ENCODE measurements at places on chromosomes 16 and 17.

DNA sequence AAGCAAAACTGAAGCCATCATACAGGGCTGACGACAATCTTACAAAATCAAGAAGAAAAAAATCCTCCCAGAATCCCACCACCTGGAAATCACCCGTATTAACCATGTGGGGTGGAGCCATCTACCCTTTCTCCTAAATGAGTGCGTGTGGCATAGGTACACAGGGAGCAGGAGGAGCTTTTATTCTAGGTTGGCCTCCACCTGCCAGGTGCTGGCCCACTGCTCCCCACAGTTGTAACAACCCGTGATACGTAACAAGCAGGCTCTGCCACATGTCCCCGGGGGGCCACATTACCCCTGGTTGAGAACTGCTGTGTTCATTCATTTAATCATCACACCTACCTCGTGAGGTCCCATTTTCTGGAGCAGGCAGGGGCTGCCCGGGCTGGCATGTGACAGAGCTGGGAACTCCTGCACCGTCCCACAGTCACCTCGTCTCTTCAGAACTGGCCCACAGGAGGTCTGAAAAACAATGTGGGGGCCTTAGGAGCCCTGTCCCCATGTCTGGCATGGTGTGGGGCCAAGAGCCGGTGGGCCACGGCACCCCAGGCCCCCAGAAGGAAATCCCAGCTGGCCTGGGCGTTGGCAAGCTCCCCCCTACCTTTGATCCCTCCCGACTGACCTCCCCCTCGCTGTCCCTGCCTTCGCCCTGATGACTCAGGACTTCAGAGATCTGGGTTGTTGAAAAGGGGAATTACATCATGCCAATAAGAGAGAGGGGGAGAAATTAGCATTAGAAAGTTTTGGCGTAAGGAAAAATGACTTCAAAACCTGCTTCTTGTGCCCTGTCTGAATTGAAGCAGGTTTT lies 12.9 kb downstream of the CMIP start:
- DNase-seq = peak; percentile 35

GRCh38 chr16:5738586-5738985 lies 641.0 kb upstream of the EEF2KMT start:
- DNase-seq = no peak

GRCh38 chr17:54861471-54861983 lies 39.1 kb upstream of the TOM1L1 start:
- no peak for DNase-seq

DNA sequence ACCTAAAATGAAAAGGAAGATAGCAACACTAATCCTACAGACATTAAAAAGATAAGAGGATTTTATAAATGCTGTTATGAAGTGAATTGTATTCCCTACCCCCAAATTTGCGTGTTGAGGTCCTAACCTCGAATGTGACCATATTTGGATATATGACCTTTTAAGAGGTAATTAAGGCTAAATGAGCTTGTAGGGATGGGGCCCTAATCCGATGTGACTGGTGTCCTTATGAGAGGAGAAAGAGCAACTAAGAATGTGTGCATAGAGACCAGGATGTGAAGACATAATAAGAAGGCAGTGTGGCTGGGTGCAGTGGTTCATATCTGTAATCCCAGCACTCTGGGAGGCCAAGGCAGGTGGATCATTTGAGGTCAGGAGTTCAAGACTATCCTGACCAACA lies 48.2 kb upstream of the FAM20A start:
- no peak for DNase-seq

DNA sequence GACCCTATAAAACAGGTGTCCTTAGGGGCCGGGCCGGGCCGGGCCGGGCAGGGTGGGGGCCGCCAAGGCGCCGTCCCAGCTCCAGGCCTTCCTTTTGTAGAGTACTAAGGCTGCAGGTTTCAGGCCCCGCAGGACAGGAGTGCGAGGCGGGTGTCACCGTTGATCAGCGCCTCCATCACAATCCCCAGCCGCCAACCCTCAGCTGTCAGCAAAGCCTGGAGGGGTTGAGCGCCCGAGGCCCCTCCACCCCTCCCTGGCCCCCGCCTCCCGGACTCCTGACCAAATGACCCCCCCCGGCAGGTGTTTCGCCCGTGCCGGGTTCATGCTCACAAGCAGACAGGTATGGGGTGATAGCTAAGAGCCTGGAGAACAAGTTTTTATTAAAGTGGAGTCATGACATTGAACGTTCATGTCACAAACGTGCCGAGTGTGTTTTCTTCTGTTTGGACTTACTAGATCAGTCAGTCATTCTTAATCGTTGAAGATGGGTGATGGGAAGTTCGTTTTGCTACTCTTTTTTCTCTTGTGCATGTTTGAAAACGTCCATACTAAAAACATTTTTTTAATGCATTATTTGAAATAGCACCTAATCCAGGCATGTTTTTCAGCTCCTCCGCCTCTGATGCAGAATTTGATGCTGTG lies 534 bp downstream of the ARL2BP start:
- DNase-seq = no peak

DNA sequence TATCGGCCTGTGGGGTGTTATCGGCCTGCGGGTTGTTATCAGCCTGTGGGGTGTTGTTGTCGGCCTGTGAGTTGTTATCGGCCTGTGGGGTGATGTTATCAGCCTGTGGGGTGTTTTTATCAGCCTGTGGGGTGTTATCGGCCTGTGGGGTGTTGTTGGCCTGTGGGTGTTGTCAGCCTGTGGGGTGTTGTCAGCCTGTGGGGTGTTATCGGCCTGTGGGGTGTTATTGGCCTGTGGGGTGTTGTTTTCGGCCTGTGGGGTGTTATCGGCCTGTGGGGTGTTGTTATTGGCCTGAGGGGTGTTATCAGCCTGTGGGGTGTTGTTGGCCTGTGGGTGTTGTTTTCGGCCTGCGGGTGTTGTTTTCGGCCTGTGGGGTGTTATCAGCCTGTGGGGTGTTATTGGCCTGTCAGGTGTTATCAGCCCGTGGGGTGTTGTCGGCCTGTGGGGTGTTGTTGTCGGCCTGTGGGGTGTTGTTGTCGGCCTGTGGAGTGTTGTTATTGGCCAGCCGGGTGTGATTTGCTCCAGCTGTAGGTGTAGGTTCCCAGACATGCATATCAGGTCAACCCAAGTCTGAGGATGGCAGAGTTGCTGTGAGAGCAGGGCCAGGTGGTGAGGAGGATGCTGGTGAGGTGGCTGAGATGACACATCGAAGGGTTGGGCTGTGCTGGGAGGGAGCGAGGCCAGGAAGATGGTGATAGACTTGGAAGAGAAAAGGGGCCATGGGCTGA lies 7.1 kb downstream of the TRARG1 start:
- no peak for DNase-seq

DNA sequence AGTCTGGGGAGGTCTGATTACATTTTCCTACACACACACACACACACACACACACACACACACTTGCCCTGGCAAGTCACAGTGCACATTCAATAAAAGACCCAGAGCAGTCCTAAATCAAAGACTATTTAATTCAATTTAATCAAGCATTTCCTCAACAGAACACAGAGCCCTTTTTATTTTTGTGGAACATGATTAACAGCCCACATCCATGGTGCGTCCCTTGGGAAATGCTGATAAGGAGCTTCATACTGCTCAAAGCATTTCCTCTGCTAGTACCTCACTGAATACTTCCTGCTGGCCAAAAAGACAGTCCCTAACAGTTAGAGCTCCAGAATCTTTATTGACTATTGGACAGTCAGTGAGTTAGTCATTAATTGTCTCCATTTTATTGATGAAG lies 43.1 kb upstream of the MYH10 start:
- no peak for DNase-seq

DNA sequence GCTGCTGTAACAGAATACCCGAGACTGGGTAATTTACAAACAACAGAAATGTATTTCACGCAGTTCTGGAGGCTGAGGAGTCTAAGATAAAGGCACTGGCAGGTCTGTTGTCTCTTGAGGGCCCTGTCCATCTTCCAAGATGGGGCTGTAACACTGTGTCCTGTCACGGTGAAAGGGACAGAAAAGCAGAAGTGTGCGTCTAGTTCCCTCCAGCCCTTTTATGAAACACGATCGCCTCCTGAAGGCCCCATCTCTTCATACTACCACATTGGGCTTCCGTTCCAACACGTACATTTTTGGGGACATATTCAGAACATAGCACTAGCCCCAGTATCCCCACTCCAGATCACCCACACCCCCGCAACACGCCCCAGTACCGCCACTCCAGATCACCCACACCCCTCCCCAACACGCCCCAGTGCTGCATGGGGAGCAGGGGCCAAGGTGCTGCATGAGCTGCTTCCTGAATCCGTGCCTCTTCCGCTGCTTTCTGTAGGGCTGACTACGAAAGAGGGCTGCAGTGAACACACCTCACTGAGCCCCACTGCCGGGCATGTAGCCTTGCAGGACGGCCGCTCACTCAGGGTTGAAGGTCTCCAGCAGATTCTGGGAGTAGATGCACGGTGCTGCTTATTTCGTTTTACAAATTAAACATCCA lies 91.9 kb downstream of the RPTOR start:
- DNase-seq = no peak
